Muscle of leg (tissue), 16 donors: ENCODE measurements at places on chromosomes 5 and 9. TPM values are rescaled to one million over a fixed set of nuclear protein-coding genes. Genes with fewer than 3 reads are reported as not detected.

DNA sequence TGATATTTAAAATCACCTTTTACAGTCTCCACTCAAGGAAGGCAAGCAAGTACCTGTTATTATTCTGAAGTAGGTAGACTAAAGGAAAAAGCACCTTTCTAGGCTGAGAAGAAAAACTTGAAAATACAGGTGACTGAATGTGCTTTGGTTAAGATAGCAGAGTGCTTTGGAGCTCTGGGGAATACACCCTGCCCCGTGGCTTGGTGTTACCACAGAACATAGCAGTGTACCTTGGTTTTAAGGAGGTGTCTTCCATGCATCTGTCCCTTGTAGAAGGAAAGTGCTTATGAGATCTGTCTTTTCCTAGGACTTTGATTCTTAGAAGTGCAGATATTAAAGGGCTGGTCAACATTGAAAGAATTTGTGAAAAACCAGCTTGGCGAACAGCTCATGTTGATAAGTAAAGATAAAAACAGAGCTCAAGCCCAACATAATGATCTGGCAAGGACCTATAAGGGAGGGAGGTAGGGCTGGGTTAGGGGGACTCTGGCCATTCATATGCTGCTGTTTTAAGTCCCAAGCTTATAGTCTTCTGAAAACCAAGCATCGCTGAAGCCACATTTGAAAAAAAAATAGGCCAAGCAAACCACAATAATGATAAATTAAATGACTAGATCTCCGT lies 66.8 kb downstream of the ZNF608 start:
- no peak for DNase-seq

DNA sequence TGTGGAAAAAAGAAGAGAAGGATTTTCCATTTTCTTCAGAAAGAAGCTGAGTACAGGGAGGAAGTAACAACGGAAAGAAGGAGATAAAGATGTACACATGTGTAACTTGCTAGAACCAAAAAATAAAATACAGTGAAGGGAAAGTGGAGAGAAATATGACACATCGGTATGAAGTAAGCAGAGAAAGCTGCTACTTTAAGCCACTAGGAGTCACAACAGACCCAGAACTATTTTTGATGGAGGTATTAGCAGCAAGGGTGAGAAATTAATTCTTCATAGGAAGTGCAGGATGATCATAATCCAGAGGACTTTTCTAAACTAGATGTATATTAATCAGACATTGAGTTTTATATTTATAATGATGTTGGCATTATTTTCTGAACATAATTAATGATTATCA lies 88.5 kb downstream of the FAM174A start:
- peak; percentile 58 for DNase-seq

DNA sequence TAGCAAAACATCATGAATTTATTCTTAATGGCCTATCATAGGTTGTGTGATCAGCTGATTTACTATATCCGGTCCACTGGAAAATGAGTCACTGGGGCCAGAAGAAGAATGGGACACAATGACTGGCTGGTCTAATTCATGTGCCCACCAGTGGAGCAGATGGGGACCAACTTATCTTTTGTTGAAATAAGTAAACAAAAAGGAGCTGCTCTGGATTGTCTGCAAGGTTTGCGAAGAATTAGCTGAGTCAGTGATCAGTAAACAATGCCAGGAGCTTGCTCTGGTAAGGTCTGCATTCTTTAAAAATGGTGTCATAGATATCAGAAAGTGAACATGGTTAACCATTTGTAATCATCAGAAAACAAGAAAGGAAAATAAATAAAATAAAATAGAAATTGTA lies 128.0 kb downstream of the RASEF start:
- no peak for DNase-seq

The SLC4A9 gene
- 0.04 TPM for total RNA-seq

GRCh38 chr5:9841516-9842170 lies 211.5 kb upstream of the TAS2R1 start:
- no peak for DNase-seq

- DNase-seq: no peak
Observed at GRCh38 chr5:157198277-157198986, 17.8 kb downstream of the ITK start.

The TPPP gene
- total RNA-seq: 3.9 TPM

GRCh38 chr9:124468061-124468740 lies 17.9 kb downstream of the ADGRD2 start:
- DNase-seq: no peak

The WHRN gene
- 0.89 TPM for total RNA-seq

DNA sequence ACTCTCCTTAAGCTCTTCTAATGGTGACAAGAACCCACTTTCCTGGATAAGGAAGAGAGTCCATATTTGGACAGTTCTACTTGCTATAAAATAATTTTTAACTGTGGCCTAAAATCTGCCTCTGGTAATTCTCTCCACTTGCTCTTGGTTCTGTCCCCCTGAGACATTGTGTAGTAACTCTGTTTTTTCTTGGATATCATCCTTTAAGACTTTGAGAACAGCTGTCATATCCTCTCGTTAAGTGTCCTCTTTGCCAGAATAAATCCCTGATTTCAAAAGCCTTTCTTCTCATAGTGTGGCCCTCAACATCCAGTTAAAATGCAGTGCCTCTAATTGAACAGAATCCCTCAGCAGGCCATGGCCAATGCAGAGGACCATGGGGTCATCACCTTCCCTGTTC lies 101.5 kb downstream of the ARHGEF28 start:
- peak; percentile 35 for DNase-seq

GRCh38 chr5:177595026-177595585 lies 3.1 kb downstream of the TMED9 start:
- no peak for DNase-seq

The CCNJL gene
- total RNA-seq: 3.8 TPM

DNA sequence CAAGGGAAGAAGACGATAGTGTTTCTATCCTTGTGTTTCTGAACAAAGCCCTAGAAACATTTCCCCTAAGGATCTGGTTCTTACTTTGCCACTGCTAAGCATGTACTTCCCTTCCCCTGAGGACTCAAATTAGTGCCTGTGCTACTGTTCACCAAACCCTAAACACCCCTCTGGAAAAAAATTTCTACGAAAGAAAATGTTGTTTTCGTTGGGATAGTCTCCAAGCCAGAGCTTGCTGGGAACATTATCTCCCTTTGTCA lies 294.6 kb downstream of the BNC2 start:
- no peak for DNase-seq

The RMRP gene
- total RNA-seq: 19,485 TPM

DNA sequence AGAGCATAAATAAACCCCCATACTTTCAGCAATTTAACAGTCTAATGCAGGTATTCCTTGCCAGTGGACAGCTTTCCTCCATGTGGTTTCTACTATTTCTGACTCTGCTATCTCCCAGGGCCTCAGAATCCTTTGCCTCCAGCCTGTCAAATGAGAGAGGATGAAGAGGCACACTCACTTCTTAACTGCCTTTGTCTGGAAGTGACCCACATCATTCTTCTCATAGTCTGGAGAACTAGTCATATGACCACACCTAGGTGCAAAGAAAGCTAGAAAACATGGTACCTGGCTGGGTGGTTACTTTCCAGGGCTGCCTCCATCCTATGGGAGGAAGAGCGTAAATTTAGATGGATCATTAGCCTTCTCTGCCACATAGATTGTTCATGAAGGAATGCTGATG lies 22.5 kb downstream of the PALM2AKAP2 start:
- DNase-seq: no peak

The SLC6A7 gene
- total RNA-seq: 0.35 TPM

The GDNF gene
- total RNA-seq: 1.6 TPM

- DNase-seq: peak; percentile 41
Observed at GRCh38 chr9:91302831-91303230, 58.9 kb downstream of the AUH start.

The C9orf152 gene
- total RNA-seq: not detected
